ENCODE measurements at places on chromosomes 16 and 17.

- DNase-seq, result no peak
These were observed 20.9 kb downstream of the HAPSTR1 start for GRCh38 chr16:9112166-9112843.

GRCh38 chr16:89018282-89019158 lies 41.5 kb upstream of the CBFA2T3 start:
- DNase-seq, result no peak

- no peak for DNase-seq
These were observed 243.0 kb upstream of the MYOCD start for GRCh38 chr17:12422651-12423050.

DNA sequence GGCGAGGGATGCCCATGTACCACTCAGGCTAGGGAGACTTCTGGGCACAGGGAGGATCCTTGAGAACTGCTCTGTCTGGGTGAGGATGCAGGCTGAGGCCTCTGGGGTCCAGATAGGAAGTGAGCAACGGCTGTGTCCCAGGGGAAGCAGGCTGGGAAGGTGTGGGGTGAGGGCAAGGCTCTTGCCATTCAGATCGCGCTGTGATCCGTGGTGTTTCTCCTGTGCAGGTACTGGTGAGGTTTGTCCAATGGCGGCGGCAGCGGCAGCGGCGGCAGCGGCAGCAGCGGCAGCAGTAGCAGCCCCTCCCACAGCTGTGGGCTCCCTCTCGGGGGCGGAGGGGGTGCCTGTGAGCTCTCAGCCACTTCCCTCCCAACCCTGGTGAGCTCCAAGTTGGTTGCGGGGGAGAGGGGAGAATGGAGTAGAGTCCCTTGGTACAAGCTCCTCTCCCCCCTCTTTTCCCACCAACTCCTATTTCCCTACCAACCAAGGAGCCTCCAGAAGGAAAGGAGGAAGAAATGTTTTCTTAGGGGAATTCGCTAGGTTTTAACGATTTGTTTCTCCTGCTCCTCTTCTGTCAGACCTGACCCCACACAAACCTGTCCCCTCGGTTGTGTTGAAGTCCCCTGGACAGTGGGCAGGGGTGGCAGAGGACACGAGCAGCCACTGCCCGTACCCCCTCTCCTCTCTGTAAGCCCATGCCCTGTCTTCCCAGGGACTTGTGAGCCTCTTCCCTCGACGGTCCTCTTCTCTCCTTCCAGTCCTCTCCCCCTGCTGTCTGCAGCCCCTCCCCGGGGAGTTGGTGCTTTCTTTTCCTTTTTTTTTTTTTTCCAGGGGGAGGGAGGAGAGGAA lies 1.9 kb upstream of the PRRT2 start:
- DNase-seq, result no peak

GRCh38 chr16:10921536-10922327 lies 20.5 kb downstream of the DEXI start:
- DNase-seq, result no peak

DNA sequence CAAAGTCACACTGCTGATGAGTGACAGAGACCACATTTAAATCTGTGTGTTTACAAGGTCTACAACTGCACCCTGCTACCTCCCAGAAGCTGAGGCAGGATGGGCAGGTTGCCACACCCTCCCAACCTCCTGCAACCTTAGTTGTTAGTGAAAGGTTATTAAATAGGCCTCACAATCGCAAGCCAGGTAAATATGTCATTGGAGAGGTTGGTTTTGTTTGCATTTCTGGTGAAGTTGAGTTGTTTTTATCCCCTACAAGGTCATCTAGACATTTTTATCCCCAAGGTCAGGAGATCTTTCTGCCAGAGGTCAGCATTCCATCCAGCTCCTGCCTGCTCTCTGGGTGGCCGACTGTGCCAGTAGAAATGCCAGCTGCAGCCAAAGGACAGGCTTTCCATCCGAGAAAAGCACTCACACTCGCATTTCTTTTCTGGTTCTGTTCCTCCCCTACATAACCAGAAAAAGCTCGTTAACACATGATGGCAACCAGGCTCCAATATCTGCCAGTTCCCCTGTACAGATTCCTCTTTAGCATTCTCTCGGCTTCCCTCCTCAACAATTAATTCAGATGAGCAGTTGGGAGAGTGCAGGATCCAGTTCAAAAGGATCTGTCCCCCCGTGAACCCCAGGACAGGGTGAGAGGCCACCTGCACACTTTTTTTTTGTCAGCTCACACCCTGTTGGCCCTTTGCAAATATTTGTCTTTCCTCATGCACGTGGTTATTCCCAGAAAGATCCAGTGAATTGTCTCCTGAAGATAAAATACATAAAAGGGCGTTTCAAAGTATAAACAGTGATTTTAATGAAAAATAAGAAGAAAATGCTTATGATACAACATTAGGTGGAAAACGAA lies 562.8 kb downstream of the MAF start:
- no peak for DNase-seq

GRCh38 chr16:56303880-56304279 lies 112.6 kb downstream of the GNAO1 start:
- no peak for DNase-seq

GRCh38 chr16:30875871-30876801 lies 17.7 kb downstream of the BCL7C start:
- DNase-seq, result no peak

DNA sequence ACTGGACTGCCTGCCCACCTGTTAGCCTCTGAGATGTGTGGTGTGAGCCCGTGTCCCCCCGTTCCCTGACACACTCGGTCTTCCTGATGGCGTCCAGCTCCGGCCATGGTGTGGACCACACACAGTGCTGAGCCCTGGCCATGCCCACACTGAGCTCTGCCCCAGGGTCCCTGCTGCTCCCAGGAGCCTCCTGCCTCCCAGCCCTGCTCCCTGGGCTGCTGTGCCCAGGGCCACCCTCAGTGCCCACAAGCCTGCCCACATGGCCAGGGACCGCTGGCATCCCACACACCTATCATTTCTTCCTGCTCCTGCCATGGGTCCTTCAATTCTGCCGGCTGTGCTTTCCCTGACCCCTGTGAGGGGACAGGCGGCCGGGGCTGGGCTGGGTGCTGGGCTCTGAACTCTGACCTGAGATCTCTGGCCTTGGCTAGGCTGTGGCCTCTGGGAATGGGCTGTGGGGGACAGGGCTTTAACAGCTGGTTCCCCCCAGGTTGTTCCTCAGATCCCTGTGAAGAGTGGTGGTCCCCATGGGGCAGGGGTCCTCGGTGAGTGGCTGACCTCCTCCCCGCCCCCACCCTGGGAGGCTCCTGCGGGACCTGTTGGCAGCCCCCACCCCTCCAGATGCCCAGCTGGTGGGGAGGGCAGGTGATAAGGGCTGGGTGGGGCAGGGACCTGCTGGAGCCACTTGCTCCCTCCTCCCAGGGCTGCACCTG lies 4.0 kb downstream of the CEMP1 start:
- DNase-seq, result no peak

DNA sequence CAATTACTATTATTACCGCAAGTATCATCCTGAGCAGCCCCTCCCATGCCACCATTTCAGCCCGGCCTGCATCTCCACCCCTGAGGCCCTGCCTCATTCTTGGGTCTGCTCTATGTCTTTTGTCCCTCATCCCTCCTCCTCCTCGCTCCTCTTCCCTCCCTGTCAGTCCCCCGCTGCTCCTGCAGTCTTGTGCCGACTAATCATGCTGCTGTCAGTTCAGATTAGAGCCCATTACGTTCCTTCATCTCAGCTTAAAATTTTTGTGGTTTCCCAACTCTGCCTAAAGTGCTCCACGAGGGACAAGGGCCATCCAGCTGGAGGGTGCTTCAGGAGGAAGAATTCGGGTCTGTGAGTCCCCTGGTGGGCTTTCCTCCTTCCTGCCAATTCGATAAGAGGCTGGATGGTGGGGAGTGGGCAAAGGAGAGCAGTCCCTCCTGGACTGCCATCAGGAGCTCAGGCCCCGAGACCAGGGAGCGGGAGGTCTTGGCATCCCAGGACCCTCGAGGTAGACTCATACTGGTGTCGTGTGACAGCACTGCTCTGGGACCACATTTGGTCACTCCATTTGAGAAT lies 32.9 kb upstream of the GOSR2 start:
- DNase-seq, result no peak

GRCh38 chr16:85321509-85322271 lies 209.4 kb upstream of the CIBAR2 start:
- DNase-seq, result no peak

- no peak for DNase-seq
These were observed 7.6 kb downstream of the CCDC57 start for GRCh38 chr17:82204831-82205719.

DNA sequence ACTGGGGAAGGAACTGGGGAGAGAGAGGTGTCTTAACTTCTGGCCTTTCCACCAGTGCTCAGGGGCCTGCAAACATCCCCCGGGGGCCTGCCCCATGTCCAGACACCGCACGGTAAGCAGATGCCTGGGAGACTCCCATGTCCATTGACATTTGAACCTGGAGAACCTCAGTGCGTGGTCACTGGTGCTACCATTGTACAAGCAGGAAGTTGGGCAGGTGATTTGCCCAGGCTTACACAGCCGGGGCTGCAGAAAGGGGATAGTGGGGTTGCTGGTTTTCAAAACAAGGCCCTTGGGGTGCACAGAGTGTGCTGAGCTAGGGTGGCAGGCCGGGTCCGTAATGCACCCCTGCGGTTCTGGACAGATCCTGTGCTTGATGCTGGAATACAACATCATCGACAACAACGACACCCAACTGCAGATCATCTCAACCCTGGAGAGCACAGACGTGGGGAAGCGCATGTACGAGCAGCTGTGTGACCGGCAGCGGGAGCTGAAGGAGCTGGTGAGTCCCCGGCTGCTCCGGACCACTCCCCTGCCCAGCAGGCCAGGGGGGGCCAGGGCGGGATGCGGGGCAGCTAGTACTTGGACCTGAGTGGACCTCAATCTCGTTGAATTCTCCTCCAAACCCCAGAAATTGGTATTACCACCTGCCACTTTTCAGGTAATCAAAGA lies 77.7 kb upstream of the PLCG2 start:
- no peak for DNase-seq

- no peak for DNase-seq
These were observed 183.0 kb downstream of the PHKB start for GRCh38 chr16:47644166-47644565.

- DNase-seq, result no peak
These were observed 385.2 kb upstream of the ZFHX3 start for GRCh38 chr16:73432850-73433730.

All from activated CD4-positive, CD25-positive, alpha-beta regulatory T cell treated with anti-CD3 and anti-CD28 coated beads, Interleukin-2, amount 50 U/mL, for 16 hours (primary cell).